ENCODE measurements at places on chromosomes 1 and 21.
A peak's percentile ranks its signal among the peaks of the same experiment; 100 is the strongest.

GRCh38 chr1:150420560-150421265, 56.8 kb downstream of the RPRD2 start:
- DNase-seq: no peak

GRCh38 chr1:44037154-44037553, 5.9 kb upstream of the SLC6A9 start:
- no peak for DNase-seq

GRCh38 chr1:176767714-176768136, 304.8 kb downstream of the PAPPA2 start:
- DNase-seq: no peak

GRCh38 chr1:219446288-219446687, 166.6 kb downstream of the ZC3H11B start:
- DNase-seq: no peak

DNA sequence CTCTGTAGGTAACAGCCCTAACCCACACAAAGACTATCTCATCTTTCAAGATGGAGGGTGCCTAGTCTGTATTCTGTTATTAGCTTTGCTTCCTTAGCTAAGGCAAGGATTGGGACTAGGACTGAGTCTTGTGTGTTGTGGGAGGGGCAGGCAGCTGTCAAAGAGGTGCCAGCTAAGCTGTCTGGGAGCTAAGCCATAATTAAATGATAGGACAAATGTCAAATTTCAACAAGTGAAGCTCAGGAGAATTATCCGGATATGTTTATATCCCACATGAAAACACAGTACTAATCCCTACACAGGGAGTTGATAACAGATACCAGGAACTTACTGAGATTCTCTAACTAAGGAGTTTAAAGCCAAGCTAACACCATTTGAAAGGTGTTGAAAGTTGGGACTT, 70.5 kb upstream of the NGF start:
- no peak for DNase-seq

GRCh38 chr21:28834335-28835238, 158.1 kb downstream of the LTN1 start:
- DNase-seq: no peak

- no peak for DNase-seq
These were observed 9.7 kb downstream of the C1orf216 start for GRCh38 chr1:35708952-35709351.

- no peak for DNase-seq
These were observed 19.7 kb upstream of the DYNLT5 start for GRCh38 chr1:66732407-66733166.

DNA sequence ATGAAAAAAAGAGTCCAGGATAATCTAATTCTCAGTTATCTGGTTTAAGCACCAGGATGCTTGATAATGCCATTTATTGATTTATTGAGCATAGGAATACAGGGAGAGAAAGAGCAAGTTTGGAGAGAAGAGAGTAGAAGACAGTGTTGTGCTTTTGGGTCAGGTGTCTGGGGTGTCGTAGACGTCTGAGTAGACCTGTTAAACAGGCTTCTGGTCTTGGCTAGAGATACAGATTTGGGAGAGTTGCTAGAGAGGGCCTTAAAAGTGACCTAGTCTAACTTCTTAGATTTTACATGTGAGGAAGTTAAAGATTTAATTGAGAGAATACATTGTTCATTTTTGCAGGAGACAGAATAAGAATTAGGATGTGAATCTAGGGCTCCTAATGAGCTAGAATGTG, 34.3 kb downstream of the CNST start:
- no peak for DNase-seq

- no peak for DNase-seq
These were observed 21.7 kb downstream of the UBE2T start for GRCh38 chr1:202320081-202320405.

DNA sequence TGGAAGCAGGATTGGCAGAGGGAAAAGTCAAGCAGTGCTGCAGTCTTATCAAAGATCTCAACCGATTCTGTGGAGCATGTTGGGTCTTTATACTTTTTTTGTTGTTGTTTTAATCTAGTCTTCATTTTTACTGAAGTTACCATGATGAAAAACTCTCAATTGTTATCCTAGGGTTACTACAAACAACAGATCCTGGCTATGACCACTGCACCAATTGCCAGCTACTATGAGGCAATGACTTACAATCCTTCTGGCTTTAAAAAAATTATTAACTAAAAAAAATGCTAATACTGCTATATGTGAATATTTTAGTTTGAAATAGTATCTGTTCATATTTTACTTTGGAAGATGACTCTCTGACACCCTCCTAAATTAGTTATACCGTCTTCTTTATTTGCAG, 145.9 kb downstream of the CNIH3 start:
- no peak for DNase-seq

DNA sequence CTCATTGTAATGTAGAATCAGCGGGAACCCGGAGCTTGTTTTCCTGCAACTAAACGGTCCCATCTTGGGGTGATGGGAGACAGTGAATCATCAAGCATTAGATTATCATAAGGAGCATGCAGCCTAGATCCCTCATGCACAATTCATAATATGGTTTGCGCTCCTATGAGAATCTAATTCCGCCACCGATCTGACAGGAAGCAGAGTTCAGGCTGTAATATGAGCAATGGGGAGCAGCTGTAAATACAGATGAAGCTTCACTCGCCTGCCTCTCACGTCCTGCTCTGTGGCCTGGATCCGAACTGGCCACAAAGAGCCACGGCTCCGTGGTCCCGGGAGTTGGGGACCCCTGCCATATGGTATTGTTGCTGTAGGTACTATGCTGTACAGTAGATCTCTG, 1.6 kb downstream of the IFI44 start:
- DNase-seq: no peak

- DNase-seq: no peak
These were observed 41.4 kb upstream of the PLA2G2C start for GRCh38 chr1:20227704-20228103.

DNA sequence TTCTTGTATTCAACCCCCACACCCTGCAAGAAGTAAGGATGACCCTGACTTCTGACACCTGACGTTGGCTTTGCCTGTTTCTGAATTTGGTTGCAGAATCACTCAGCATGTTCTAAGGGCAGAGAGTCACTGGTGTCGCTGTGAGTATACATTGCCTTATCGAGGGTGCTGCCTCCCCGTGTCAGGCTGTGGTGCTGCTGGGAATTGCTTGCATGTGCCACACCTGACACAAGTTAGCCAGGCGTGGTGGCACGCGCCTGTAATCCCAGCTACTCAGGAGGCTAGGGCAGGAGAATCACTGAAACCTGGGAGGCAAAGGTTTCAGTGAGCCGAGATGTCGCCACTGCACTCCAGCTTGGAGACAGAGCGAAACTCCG, 45.9 kb downstream of the WDR4 start:
- DNase-seq: no peak

DNA sequence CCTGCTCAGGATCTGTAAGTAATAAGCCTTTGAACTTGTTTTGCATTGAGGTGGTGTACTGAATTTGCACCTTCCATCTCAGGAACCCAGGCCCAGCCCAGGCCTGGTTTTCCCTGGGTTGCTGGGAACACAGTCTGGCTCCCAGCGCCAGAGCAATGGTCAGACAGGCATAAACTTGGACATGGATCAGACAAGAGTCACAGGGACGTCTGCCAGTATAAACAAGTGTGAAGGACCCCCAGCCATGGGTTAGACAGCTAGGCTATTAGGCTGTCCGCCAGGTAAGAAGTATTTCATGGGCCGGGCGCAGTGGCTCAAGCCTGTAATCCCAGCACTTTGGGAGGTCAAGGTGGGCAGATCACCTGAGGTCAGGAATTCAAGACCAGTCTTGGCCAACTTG, 5.5 kb downstream of the IFNLR1 start:
- DNase-seq: no peak

DNA sequence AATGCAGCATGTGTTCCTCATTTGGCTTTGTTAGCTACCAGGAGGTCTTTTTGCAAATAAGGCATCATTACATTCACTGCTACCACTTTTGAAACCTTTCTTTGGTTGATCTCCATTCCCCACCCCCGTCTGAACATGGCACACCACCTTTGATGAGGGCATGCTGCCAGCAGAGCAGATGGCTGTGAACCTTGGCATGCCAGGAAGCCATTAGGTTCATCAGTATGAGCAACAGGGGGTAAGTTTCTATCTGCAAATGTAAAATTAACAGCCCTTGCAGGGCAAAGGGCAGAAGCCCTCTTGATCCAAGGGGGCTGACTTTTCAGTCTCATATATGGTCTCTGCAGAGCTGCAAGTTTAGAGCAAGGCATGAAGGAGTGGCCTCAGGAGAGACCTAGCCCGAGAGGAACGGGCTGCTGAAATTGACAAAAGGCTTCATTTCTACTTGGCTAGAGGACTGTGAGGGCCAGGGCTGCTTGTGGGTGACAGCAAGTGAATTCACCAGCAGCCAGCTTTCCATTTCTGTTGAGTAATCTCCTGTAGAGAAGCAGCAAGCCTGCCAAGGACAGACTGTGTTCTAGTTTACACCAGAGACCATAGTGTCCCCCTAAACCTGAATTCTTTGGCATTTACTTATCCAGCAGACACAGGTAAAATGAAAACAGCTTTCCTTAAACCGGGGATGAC, 127.9 kb downstream of the ZNF326 start:
- no peak for DNase-seq

- DNase-seq: peak; percentile 55
These were observed 2.7 kb downstream of the SH2D2A start for GRCh38 chr1:156813750-156814570.

- no peak for DNase-seq
These were observed 207.7 kb upstream of the CAMK1G start for GRCh38 chr1:209375671-209376365.

- DNase-seq: no peak
These were observed 47.5 kb downstream of the DMAP1 start for GRCh38 chr1:44260792-44261170.

- DNase-seq: peak; percentile 13
These were observed 38.4 kb downstream of the TAS1R2 start for GRCh38 chr1:18820791-18821641.

DNA sequence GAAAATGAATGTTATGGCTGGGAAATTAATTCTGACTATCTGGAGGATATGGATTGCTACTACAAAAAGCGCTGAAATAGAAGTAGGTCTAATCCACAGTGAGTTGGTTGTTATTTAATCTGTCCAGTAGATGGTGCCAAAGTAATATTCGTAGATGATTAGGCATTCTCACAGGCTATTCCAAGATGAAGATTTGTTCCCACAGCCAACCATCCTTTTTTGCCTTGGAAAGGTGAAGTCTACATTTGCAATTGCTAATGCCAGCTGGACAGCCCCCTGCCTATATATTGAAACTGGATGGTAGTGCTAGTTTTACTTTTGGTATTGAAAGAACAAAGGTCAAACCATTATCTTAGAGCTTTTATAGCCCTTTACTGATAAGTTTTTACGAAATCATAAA, 43.8 kb downstream of the RBM11 start:
- no peak for DNase-seq

- DNase-seq: no peak
These were observed 69.4 kb downstream of the ZNF648 start for GRCh38 chr1:181992072-181992471.

- DNase-seq: no peak
These were observed 29.1 kb upstream of the NFIA start for GRCh38 chr1:61053226-61053711.

DNA sequence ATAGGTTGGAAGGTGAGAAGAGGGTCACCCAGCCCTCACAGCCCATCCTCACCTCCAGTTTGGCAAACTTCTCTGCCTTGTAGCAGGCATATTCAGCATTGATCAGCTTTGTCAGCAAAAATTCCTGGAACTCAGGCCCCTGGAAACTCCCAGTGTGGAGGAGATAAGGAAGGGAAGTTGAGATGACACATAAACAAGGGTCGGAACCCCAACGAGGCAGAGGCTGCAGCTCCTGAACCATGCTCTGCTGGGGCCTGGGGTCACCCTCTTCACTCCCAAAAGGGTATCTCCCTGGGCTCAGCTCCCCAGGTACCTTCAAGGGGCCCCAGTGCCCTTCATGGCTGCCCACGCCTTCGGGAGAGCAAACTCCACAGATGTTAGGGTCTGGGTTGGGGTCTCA, 60.4 kb downstream of the RAP1GAP start:
- no peak for DNase-seq

GRCh38 chr21:43299441-43300277, 127.3 kb downstream of the SIK1 start:
- no peak for DNase-seq

DNA sequence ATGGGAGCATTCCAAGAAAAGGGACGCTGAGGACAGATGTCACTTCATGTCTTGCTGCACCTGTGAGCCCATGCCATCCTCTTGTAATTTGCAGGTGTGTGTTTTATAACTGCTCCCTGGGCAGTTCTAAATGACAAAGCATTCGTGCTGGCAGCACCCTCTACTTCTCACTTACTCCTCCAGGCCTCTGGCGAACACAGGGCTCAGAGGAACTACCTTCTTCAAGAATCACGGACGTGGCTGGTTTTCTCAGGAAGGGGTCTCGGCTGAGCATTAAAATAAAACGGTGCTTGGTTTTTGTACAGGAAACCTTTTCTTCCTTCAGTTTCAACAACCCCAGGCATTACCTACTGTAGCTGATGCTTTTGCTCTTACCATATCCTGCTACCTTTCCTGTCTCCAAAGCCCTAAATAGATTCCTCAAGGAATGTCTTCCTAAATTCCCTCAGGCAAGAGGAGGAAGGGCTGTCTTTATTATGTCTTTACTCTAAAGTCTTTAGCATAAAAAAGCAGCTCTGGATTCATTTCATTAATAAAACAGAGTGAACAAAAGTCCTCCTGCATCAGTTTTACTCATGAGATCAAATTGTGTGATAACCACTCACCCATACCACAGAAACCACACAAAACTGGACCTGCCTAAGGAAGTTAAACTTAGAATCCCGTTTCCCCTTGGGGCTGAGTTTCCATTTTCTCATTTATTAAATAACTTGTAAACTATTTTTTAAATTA, 79.0 kb upstream of the MAP10 start:
- DNase-seq: no peak

DNA sequence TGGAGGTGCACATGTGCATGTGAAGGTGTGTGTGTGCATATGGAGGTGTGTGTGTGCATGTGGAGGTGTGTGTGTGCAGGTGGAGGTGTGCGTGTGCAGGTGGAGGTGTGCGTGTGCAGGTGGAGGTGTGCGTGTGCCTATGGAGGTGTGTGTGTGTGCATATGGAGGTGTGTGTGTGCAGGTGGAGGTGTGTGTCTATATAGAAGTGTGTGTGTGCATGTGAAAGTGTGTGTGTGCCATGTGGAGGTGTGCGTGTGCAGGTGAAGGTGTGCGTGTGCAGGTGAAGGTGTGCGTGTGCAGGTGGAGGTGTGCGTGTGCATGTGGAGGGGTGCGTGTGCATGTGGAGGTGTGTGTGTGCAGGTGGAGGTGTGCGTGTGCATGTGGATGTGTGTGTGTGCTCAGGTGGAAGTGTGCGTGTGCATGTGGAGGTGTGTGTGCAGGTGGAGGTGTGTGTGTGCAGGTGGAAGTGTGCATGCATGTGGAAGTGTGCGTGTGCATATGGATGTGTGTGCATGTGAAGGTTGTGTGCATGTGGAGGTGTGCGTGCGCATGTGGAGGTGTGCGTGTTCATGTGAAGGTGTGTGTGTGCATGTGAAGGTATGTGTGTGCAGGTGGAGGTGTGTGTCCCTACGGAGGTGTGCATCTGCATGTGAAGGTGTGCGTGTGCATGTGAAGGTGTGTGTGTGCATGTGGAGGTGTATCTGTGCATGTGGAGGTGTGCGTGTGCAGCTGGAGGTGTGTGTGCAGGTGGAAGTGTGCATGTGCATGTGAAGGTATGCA, 13.5 kb downstream of the C1orf74 start:
- no peak for DNase-seq

GRCh38 chr1:152486400-152487006, 24.1 kb upstream of the LCE5A start:
- DNase-seq: no peak

Measured in stimulated activated CD4-positive, alpha-beta T cell treated with anti-CD3 and anti-CD28 coated beads, Interleukin-12 subunit alpha, Interleukin-12 subunit beta, amount 100 ng/mL, for 24 hours (primary cell).